ENCODE measurements at places on chromosomes 6 and 20.

DNA sequence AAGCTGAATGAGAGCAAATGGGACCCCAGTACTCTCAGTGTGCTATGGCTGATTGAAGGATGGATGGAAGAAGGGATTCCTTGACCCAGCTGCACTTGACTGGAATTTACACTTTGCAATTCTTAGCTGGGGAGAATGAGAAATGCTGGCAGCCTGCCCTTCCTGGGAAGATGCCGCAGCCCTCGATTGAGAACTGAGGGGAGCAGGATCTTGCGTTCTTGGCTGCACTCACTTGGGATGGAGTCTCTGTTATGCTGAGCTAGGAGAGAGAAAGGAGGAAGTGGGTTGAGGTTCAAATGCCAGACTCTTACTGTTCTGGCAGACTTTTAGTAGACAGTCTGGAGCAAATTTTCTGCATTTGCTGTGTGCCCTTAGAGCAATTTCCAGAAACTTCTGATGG, 221.2 kb downstream of the FNDC1 start:
- no peak for DNase-seq

- no peak for DNase-seq
Observed at GRCh38 chr6:24064106-24064505, 61.9 kb upstream of the NRSN1 start.

DNA sequence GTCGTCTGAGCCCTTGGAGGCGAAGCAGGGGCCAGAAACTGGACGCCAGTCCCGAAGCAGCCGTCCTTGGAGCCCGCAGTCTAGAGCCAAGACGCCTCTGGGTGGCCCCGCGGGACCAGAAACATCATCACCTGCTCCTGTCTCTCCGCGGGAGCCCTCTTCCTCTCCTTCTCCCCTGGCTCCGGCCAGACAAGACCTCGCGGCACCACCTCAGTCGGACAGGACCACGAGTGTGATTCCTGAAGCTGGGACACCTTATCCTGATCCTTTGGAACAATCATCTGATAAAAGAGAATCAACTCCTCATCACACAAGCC, 416 bp downstream of the RSPH4A start:
- DNase-seq = no peak

- peak; percentile 50 for DNase-seq
Observed at GRCh38 chr6:139161169-139161568, 26.3 kb downstream of the HECA start.

- peak; percentile 16 for DNase-seq
Observed at GRCh38 chr20:35773154-35773751, 1.4 kb downstream of the PHF20 start.

- no peak for DNase-seq
Observed at GRCh38 chr6:139539852-139540251, 165.4 kb upstream of the CITED2 start.

GRCh38 chr6:106448000-106448426, 87.5 kb downstream of the CRYBG1 start:
- no peak for DNase-seq

DNA sequence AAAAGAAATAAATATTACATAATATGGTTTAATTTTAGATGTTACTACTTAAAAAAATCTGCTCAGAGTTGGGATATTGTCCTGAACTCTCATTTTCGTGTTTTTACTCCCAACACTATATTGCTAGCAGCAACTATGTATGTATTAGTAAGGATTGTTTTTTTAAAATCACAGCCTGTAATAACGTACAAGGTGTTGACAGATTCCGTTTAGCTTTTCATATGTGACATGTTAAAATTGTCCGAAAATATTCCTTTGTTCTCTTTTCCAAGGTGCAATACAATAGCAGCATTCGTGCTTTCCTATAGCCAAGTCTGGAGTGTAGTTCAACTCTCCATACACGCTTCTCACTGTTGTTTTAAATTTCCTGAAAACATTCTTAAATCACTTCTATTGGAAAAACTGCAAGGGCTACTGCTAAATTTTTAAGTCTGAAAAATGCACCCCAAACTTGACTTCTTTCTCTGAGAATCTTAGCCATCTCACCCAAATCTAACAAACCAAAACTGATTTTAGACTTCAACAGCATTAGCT, 59.0 kb upstream of the HFE start:
- DNase-seq = no peak

GRCh38 chr6:145116591-145117178, 618.6 kb downstream of the EPM2A start:
- no peak for DNase-seq

GRCh38 chr6:149118737-149119653, 198.5 kb upstream of the TAB2 start:
- no peak for DNase-seq

DNA sequence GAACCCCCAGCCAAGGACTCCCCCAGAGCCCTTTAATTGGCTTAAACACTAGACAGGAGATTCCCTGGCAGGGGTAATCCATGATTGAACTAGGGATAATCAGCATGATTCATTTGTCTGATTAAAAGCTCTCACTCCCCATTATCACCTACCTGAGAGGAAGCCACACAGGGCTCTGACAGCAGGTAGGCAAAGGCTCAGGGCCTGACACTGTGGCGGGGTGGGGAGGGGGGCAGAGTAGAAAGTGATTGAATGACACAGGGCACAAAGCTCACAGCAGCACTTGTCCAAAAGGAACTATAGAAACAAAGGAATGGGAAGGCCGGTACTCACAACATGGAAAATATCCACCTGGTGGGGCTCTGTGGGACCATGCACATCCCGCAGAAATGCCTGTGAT, 231.6 kb downstream of the MAFB start:
- no peak for DNase-seq

DNA sequence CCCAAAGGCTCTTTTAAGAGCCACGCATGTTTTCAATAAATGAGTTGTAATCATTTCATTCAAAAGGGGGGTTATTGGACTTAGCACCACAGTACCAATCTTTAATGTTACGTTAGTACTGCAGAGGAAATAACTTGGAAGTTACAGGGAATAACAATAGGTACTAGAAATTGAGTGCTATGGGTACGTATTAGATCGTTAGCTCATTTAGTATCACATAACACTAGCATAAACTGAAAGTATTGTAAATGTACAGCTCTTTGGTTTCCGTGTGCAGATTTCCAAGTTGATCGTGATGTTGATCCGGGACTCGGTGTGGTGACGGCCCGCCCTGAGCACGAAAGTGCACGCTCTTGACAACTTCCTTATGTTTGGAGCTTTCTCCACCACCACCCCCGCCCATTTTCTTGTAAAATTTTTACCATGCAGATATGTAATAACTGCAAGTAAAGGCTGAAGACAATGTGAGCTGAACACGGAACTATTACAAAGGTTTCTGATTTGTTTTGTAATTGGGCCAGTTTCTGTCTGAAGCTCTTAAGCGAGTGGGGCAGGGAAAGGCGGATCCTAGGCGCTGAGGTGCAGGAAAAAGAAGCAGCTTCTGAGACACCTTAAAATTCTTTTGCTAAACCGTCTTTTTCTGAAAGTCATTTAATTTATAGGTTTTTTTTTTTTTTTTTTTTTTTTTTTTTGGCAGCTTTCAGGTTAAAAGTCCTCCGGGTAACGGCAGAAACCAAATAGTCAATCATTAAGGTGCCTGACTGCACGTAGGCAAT, 71.5 kb downstream of the HFE start:
- DNase-seq = peak; percentile 29

DNA sequence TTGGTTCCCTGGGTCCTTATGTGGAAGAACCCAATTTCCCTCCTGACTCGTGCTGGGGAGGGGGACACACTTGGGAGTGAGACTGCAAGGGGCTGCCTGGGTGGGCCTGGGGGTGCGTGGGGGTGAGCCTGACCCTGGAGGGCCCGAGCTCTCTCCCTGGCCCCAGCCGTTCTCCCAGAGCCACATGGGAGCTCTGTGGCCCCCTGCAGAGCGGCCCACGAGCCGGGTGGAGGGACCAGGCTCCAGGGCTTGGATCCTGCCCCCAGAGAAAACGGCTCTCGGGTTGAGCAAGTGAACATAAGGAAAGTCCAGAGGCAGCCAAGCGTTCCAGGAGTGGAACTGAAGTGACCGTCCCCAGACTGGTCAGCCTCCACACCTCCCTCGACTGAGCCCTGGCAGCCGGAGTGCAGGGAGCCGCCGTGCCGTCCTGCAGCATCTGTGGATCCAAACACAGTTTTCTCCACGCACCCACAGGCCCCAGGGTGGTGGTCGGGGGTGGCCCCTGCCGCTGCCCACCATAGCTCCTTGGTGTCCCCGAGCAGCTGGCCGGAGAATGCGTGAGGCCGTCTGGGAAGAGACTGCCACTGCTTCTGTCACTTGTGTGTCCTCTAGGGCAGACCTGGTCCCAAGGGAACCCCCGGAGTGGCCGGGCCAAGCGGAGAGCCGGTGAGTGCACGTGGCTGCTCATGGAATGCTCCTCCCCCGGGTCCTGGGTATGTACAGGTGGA, 10.6 kb downstream of the COL9A3 start:
- DNase-seq = no peak

GRCh38 chr6:46490425-46491200, 636 bp downstream of the RCAN2 start:
- DNase-seq = no peak

- no peak for DNase-seq
Observed at GRCh38 chr6:142406131-142406530, 104.3 kb downstream of the ADGRG6 start.

DNA sequence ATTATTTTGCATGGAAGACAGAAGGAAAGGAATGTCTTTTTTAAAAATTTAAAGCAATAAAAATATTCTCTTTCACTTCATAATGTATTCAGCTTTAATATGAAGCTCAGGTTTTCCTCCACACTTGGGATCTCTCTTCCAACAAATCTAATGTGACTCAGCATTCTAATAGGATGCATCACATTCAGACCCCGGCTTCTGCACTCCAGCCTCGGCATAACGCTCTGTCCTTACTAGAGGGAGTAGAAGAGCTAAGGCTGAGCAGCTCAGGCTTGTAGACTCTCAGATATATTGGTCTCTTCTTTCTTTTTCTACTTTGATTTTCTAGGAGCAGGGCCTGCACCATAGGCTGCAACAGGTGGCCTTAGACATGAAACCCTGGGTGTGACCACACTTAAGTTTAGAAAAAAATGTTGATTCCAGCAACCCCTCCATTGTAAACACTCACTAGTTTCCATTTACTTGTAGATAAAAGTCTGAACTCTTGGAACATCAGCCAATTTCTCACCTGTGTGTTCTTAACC, 161.7 kb downstream of the PAK5 start:
- no peak for DNase-seq

DNA sequence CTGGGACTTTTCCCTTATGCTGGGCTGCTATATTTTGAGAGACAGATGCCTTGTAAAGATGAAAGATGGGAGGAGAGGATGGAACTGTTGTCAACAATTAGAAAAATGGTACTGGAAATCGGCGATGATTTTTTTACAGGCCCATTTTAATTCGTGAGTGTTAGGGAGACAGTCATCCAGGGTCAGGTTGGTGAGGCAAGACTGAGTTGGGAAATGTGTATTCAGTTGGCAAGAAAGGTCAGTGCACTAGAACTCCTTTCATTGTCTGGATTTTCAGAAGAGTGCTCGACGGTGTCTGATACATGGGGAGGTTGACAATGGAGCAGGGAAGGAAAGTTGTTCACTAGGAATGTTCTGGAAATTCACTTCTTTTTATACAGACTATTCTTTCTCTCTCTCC, 394.4 kb downstream of the QKI start:
- no peak for DNase-seq

DNA sequence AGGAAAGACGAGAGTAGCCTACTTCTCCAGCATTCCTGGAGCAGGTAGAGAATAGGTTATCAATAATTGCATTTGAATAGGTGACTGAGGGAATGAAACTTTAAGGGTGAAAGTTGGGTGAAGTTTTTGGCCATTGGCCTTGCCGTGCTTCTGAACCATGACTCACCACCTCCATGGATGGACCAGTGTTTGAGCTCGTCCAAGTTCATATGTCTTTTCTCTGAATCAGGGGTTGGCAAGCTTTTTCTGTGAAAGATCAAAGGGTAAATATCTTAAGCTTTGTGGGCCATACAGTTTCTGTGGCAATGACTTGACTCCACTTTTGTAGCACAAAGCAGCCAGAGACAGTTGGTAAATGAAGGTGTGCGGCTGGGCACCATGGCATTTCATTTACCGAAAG, 31.8 kb downstream of the SNRNP48 start:
- DNase-seq = no peak

GRCh38 chr20:57476641-57477461, 48.1 kb downstream of the CTCFL start:
- no peak for DNase-seq

GRCh38 chr6:26304797-26305640, 60.0 kb upstream of the BTN3A2 start:
- peak; percentile 68 for DNase-seq

DNA sequence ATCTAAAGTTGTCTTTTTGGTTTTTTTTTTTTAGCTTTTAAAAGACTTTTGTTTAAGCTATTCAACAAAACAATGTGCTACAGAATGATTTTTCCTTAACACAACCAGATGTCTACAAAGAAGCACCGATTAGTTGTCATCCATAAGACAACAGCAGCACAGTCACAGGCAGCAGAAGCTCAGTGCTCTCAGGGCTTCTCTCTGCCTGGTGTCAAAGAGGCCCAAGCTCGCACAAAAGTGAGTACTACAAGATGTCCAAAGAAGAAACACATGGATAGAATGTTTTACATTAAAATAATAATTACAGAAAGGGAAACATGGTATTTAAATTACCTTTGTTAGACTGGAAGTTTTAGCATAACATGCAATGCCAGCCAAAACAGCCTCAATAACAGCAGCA, 81.6 kb downstream of the DNAAF9 start:
- no peak for DNase-seq

DNA sequence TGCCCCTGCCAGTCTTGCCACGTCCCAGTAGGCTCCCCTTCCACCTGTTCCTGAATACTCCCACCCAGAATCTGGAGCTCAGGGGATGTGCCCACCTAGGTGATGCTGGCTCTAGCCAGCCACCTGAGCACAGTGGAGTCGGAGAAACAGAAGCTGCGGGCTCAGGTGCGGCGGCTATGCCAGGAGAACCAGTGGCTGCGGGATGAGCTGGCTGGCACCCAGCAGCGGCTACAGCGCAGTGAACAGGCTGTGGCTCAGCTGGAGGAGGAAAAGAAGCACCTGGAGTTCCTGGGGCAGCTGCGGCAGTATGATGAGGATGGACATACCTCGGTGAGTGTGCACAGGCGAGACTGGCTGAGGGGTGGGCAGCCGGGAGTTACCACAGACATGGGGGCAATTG, 3.4 kb downstream of the KLC4 start:
- no peak for DNase-seq

DNA sequence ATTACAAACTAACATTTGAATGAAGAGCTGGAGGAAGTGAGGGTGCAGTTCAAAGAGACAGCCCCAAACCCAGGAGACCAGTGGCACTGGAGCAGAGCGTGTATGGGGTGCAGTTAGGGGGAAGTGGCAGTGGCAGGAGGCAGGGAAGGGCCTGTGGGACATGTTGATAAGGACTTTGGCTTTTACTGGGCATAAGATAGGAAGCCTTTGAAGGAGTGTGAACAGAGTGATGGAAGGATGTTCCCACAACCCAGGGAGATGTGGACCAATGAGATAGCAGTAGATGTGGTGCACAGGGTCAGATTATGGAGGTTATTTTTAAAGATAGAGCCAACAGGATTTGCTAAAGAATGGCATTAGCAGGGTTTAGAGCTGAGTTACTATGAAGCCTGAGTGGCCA, 56.4 kb downstream of the AIG1 start:
- no peak for DNase-seq
